Renal cortical epithelial cell (primary cell): ENCODE measurements at places on chromosomes 13 and 19. TPM values are rescaled to one million over a fixed set of nuclear protein-coding genes. Genes with fewer than 3 reads are reported as not detected.

The CYP4F8 gene
- not detected in 2 replicates for total RNA-seq

The LGALS4 gene
- not detected in 2 replicates for total RNA-seq

The PODNL1 gene
- 0.17 and 0.89 TPM in 2 replicates for total RNA-seq

The ISOC2 gene
- 64.3 and 69.8 TPM in 2 replicates for total RNA-seq

The PRODH2 gene
- 0.20 TPM in 1 of 2 replicates, not detected in the other for total RNA-seq
